ENCODE measurements at places on chromosomes 5 and 9.

DNA sequence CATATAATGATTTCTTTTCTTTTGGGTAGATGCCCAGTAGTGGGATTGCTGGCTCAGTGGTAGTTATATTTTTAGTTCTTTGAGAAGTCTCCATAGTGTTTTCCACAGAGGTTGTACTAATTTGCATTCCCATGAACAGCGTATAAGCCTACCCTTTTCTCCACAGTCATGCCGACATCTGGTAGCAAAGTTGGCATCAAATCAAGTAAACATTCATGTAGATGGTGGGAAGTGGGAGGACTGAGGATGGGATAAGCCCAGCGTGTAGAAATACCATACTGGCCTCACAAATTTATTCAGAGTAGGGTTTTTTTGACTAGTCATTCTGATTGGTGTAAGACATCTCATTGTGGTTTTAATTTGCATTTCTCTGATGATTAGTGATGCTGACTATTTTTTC, 115.4 kb downstream of the EGFLAM start:
- peak; percentile 70 for DNase-seq

DNA sequence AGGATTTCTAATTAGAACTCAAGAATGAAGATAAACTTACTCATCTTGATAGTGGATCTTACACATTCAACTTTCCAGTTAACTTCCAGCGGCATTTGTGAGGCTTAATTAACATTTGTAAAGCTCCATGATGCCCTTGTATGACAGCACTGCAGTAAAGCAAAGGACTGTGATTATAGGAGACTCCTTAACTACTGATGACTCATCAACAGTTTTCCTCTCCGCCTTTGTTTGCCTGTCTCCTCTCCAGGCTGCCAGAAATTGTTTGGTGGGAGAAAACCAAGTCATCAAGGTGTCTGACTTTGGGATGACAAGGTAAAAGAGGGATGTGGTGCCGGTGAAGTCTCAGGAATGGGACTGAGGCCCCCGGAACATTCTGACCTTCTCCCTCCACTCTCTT, 20.4 kb upstream of the CYFIP2 start:
- DNase-seq, result peak; percentile 21

DNA sequence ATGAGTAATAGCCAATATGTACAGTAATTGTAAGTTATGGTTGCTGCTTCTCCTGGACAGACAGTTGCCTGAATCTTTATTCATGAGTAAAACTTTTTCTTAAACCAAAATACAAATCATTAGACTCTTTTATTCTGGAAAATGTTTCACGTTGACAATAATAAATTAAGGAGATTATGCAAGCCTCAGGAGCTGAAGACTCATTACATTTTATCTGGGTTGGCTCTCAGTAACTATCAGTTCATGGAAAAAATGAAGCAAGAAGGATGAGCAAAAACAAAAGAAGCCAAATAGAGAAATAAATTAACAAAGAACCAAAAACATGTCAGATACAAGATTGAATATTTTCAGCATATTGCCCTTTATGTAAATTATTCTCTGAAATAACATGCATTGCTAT, 88.9 kb upstream of the PRR16 start:
- DNase-seq, result peak; percentile 59

DNA sequence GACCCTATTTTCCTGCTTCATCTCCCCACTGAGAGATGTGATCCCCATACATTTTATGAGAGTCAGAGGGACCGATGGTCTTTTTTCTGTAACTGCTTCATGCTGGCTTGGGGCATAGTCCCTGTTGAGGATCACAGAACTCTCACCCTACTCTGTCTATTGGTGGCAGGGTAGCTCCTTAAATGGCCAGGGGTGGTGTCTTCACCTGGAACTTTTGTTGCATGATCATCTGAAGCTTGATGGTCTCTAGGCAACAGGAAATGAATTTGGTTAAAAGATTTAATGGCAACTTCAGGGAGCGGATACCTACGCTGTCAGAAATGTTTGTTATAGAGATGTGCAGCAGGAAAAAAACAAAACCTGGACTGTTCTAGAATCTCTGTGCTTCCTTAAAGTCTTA, 87.0 kb upstream of the GLIS3 start:
- no peak for DNase-seq

- DNase-seq, result no peak
These were observed 7.2 kb downstream of the S1PR3 start for GRCh38 chr9:88998503-88998902.

- DNase-seq, result no peak
These were observed 1.8 kb downstream of the MRPS2 start for GRCh38 chr9:135502168-135502872.

GRCh38 chr9:133103183-133103986, 17.7 kb downstream of the RALGDS start:
- no peak for DNase-seq

GRCh38 chr5:178988436-178989220, 6.5 kb downstream of the GRM6 start:
- DNase-seq, result no peak

DNA sequence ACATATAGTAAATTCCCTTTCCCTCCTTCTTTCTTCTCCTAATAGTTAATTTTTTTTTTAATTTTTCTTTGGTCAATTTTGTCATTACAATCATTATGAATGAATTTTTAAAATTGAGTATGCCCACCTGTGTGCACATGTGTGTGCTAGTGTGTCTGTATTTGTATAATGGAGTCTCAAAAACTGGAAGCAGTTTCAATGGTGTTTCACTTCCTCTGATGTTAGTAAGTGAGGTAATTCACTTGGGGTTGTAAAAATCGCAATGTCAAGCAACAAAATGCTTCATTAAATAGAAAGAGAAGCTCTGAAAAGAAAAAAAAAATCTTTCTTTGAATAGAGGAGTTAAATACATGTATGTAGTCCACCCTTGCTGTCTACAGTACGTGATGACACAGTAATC, 1467.6 kb upstream of the NUDT12 start:
- no peak for DNase-seq

- no peak for DNase-seq
These were observed 1686.5 kb upstream of the ACO1 start for GRCh38 chr9:30697958-30698357.

GRCh38 chr5:34487159-34487879, 168.8 kb upstream of the RAI14 start:
- DNase-seq, result peak; percentile 85

GRCh38 chr9:125771037-125771436, 23.9 kb downstream of the PBX3 start:
- no peak for DNase-seq

GRCh38 chr5:150787656-150788055, 9.1 kb downstream of the SMIM3 start:
- DNase-seq, result no peak

- DNase-seq, result no peak
These were observed 182.1 kb downstream of the RFX3 start for GRCh38 chr9:3343671-3344070.

DNA sequence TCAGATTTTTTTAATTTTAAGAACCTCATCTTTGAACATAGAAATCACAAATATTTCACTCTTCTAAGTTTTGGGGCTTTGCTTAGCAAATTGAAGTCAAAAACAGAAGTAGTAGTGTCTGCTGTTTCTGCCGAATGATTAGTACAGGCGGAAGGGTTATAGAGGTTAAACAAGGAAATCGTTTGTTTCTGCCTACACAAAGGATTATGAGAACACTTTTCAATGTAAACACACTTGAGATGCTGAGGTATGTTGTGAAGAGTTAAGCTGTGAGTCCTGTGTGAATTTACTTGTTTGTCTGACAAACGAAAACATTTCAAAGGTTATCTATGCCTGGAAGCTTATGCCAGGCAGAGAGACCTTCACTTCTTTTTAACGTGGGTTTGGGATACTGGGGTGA, 224.8 kb downstream of the CETN3 start:
- DNase-seq, result no peak

DNA sequence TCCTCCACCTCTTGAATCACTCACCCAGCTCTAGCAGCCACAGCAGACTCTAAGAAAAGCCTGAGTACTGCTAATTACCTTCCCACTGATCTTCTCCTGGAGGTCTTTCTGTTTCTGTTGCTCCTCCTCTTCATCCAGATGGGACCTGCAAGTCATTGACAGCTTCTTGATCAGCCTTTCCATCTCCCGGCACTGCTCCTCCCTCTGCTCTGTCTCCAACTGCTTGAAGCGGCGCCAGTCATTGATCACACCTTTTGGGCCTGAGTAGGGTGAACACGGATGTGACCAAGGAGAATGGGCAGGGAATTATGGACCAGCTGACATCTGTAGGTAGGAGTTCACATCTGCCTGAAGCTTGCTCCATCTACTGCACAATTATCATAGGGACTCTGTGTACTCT, 5.5 kb downstream of the PDCL start:
- no peak for DNase-seq

GRCh38 chr5:166781737-166782136, 1509.7 kb upstream of the WWC1 start:
- DNase-seq, result no peak

DNA sequence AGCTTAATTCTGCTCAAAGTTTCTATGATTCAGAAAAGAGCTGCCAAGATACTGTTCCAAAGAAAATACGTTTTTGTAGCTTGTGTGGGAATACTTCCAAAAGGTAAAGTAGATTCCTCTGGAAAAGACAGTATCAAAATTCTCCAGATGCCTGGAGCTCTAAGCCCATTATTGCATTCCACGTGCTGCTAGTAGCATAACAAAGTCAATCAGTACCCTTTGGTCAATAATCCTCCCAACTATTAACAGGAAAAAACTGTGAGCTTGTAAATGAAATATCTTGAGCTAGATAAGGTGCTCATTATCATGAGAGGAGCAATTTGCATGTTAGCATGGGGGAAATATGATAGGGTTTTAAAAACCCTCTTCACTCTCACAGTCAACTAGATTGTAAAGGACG, 229.5 kb upstream of the TYRP1 start:
- no peak for DNase-seq

GRCh38 chr9:132630116-132630515, 39.7 kb downstream of the DDX31 start:
- no peak for DNase-seq

DNA sequence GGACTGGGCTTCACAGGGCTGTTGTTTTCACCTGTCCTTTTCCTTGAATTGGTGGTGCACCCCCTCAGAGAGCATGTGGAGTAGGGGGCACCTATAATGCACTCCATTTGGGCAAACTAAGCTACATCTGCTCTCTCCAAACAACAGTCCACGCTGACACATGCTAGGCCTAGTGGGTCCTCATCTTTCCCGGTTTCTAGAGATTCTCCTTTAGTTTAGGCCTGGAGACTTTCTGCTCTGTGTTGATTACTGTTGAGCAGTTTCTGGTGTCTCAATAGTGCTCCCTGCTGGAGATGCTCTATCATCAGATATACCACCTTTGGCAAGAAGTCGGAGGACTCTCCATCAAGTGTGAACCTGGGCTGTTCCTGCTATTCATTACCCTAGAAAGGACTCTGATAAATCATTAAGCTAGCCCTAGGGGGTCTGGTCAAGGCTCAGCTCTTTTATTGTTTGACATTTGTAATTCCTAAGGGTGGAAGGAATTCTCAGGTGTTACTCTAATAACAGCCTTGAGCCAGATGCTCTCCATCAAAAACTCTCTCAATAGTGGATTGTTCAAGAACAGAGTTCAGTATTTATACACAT, 64.0 kb upstream of the FYB1 start:
- DNase-seq, result peak; percentile 60

GRCh38 chr9:12394105-12394504, 299.1 kb upstream of the TYRP1 start:
- no peak for DNase-seq

DNA sequence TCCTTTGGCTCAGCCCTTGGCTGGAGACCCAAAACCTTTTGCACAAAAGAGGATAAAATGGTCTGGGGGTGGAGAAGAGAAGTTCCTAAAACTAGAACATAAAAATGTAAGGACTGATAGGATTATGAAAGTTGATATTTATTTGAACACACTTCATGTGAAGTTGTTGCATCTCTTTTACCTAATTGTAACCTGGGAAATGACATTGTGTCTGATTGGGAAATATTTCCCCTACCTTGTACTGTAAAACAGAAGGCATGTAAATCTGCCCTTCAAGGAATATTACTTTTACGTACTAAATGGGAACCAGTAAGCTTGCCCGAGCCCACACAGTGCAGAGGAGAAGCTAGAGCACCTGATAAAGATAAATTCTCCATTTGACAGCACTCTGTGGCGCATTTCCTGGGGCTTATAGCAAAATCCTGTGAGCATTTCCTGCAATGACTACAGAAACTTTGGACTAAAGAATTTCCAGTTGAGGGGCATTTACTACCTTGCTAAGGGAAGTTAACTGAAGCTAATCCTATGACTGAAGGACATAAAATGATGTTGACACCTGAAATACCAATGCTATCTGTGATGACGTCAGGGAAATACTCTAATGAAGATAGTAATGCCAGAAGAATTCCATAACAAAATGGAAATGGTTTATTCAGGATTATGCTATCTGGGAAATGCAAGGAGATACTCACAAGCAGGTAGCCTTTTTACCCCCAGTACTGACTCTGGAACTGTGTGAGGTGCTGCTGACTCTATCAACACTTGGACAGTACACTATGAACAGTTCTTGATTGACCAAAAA, 78.3 kb upstream of the LIFR start:
- DNase-seq, result peak; percentile 19

Measured in fibroblast of skin of right quadriceps (primary cell).